ENCODE measurements at places on chromosomes 3 and 15.

GRCh38 chr3:188680189-188680588 lies 491.6 kb upstream of the TPRG1 start:
- DNase-seq = no peak

GRCh38 chr15:35150361-35150760 lies 65.3 kb upstream of the NANOGP8 start:
- DNase-seq = no peak

DNA sequence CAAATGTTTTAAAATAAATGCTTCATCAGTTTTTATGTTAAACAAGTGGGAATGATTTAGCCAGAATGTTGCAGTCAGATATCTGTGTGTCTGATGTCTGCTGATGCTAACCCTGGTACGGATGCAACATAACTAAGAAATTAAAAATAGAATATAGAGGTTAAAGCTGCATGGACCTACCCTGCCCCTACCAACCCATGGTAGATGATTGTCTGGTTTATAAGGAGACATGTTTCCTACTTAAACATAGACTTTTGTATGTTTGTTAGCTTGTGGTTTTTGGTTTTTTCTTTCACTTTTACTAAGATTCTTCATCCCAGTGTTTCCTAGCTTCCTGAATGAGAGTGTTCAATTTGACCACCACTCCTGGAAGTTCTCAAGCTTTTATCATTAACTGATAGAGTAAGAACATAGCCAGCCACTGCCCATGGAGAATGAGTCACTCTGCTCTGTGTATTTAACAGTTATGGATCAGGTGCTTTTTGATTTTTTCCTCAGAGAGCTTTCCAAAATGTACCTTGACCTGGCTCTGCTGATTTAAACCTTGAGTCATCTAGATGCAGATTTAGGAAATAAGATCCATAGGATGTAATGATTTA lies 70.7 kb upstream of the VEPH1 start:
- no peak for DNase-seq

DNA sequence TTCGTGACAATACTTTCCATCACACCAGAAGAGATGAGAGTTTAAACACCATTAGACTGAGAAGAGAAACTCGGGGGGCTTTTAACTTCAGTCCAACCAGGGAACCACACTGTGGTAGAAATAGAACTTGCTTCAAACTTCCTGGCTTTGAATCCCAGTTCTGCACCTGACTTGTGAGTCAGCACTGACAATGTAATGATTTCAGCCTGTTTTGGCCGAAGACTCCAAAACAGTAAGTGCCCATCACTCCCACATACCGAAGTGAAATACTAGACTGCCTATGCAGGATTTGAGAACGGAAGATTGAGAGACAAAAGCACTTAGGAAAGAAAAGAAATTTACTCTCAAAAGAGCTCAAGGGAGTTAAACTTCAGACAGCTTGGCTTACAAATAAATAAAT lies 27.0 kb downstream of the C2CD4B start:
- DNase-seq = no peak

Data from stimulated activated CD8-positive, alpha-beta memory T cell treated with anti-CD3 and anti-CD28 coated beads, Interleukin-7, amount 100 ng/mL, for 1 hour (primary cell).